ENCODE measurements at places on chromosomes 7 and 10. TPM values are rescaled to one million over a fixed set of nuclear protein-coding genes. Genes with fewer than 3 reads are reported as not detected.

DNA sequence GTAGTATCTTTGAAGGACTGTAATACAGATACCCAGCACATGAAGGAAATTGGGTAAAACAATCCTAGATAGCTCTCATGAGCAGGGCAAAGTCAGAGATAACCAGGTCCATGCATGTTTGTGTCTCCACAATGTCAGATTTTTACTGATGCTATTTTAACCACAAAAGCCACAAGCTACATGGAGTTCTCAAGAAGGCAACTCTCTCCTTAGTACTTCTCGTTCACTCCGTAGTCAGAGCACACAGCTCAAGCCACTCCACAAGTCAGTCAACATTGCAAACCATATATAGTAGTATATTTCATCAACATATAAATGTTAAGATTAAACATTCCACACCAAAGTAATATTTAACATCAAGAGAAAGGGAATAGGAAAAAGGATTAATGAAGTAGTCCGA lies 98.0 kb upstream of the PIK3CG start:
- no peak for DNase-seq

GRCh38 chr7:23679898-23680413 lies at the start of gene FAM221A:
TSS of gene FAM221A (plus strand) at chr7:23680199. CDS start at chr7:23680219, 20 bp downstream.
- DNase-seq: peak; percentile 65

GRCh38 chr10:111811517-111811916 lies 372.0 kb downstream of the GPAM start:
- no peak for DNase-seq

GRCh38 chr10:7550013-7550412 lies 116.8 kb downstream of the ITIH5 start:
- DNase-seq: no peak

Gene NPSR1
- not detected for total RNA-seq

GRCh38 chr7:151586531-151587260 lies 67.0 kb upstream of the RHEB start:
- DNase-seq: no peak
